ENCODE measurements at places on chromosomes 6 and 20.
A peak's percentile ranks its signal among the peaks of the same experiment; 100 is the strongest.

DNA sequence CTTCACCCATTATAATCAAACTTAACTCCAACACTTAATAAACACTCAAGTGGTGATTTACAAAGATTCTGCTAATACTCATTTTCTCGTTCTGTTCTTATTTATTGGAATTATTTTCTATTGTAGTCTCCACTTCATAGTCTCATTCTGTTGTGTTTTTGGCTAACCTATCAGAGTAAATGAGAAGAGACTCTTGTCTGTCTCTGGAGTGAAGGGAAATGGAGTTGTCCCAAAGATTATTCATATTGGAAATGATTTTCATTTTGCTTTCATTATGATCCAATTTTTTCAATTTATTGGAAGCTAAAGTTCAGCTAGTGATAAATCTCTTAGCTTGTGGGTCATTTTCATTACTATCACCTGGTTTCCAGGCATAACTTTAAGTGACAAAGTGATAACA is 454.9 kb upstream of the JAG1 start:
- DNase-seq = no peak

- DNase-seq = no peak
Observed at GRCh38 chr6:119134752-119135151, 56.3 kb upstream of the FAM184A start.

DNA sequence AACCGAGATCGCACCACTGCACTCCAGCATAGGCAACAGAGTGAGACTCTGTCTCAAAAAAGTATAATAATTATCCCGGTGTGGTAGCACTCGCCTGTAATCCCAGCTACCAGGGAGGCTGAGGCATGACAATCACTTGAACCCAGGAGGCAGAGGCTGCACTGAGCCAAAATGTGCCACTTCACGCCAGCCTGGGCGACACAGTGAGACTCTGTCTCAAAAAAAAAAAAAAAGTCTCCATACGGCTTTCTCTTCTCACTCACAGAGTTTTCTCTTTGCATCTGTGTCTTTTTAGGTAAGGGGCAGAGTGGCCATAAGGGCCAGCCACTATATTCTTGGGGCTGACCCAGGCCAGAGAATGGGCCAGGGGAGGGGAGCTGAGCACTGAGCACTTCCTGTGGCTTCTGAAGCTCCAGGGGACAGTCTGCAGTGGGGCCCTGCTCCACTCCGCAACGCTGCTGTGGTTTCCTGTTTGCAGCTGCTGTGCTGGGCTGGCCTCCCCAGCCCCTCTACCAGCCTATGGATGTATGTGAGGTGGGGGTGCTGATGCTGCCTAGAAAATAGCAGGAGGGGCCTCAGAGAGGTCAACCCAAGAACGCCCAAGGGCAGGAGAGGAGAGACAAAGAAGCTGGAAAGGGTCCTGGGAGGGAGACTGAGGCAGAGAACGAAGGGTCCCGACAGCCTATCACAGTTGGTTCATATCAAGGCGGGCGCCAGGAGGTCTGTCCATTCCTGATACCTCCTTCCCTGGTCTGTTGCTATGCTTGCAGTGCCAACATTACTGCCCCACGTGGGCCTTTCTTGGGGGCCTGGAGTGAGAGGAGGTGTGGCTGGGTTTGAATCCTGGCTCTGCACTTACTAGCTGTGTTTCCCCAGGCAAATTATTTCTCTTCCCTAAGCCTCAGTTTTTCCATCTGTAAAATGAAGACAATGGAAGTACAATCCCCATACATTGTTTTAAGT is 16.0 kb downstream of the SLA2 start:
- peak; percentile 57 for DNase-seq

DNA sequence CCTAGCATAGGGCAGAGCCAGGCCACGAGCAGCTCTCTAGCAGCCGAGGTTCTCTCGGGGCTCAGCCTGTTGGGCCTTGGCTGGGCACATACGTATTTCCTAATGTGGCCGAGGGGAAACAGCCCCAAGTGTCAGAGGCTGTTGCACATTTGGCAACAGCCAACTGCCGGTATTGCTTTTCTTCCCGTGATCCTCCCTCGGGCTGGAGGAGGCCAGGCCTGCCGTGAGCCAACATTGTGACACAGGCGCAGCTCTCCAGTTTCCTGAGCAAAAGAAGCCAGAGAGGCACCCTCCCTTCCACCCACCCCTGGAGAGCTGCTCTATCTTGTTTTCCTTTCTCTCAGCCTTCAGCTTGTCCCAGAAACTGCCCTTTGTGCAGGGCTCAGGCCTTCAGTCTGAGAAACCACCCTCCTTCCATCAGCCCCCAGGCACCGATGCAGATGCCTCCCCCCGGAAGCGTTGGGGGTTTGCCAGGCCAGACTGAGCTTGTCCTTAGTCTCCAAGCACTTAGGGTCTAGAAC is 5.1 kb upstream of the BPI start:
- no peak for DNase-seq

DNA sequence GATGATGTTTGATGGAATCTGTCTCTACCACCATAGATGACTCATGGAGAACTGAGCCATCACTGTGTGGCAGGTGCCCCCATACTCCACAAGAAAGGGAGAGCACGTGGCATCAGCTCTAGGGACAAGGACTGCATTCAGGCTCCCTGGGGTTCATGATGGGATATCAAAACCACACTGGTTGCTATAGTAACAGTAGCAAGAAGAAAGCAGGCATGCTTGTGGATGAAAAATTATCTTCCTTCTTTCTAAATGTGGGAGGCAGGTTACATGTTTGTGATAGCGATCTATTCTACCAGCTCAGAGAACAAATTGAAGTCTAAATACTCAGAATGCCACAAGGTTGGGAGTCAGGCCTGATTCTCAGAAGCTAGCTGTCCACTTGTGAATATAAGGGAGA is 224.2 kb downstream of the ARHGAP18 start:
- no peak for DNase-seq

DNA sequence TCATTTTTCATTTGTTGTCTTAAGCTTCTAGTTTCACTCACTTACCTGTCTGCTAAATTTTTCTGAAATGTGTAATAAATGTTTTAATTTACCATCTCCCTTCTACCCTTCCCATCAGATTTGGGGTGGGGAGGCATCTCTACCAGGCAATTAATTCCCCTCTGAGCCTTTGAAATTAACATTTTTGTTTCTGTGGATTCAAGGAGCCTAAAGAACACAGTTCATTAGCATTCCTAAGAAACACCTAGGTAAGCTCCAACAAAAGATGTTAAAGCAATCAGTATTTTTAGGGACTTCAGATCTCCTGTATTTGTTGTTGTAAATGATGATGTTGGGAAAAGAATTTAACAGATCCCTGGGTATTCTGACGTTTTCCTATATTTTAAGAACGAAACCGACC is 6.6 kb downstream of the TOP1 start:
- no peak for DNase-seq

- no peak for DNase-seq
Observed at GRCh38 chr20:24834310-24834709, 114.8 kb upstream of the CST7 start.

DNA sequence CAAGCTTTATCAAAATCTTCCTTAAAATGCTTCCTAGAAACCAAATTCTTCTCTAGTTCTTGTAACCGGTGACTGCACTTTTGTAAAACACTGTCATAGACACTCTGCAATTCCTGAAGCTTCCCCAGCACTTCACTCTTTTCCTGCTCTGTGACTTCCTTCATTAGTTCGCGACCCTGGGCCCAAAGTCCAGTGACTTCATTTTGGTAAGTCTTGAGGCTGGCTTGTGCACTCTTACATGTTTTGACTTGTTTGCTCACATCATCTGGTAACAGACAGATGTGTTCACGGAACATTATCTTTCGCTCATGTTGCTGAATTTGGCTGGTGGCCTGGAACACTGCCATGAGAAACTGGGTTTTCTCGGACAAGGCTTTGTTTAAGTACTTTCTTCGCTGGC is 306.2 kb downstream of the SYNE1 start:
- DNase-seq = no peak

DNA sequence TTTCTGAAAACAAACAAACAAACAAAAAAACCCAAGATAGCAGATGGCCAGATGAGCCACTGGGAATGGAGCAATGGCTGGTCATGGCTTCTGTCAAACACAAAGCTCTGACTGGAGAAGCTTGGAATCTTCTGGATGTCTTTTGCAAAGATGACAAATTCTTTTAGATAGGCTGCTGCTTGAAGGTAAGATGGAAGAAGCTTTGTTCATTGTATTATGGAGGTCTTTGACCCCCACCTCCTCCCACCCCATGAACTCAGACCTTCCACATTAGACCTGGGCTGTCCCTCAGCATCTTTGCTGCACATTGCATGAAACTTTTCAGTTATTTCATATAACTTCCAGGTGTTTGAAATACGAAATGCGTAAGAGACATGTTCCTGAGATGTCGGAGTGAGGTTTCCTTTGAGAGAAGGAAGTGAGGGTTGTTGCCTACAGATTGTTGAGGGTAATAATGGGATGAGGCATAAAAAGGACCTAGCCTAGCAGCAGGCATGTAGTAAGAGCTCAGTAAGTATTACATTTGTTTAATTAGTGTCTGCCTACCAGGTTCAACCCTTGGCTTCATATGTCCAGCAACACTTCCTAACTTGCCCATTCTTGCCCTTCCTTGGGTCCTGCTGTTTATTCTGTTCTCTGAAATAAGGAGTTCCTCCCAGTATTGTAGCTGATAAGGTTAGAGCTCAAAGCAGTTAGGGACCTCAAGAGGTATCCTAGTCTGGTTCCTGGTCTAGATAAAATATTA is 51.4 kb upstream of the IER3 start:
- no peak for DNase-seq

- DNase-seq = no peak
Observed at GRCh38 chr6:168660400-168660945, 219.5 kb downstream of the SMOC2 start.

DNA sequence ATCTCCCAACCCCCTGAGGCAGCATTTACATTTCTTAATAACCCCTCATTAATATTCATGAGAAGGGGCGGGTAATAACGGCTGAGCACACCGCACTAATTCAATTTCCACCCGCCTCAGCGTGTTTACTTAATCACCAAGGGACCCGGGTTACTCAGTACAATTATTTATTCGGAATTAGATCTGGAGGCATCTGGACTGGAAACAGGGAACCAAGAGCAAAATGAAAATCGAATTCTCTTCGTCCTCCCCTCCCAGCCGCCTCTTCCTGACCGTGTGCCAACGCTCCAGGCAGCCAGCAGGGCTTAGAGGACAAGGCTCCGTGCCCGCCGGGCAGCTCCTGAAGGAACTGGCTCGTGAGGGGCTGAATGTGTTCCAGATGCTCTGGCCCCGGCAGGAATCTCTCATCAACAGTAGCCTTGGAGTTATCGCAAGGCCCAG is 23.5 kb upstream of the CTNNBL1 start:
- DNase-seq = no peak

GRCh38 chr6:107140581-107140980 is 25.3 kb upstream of the BEND3 start:
- DNase-seq = no peak

GRCh38 chr20:55893031-55893430 is 112.3 kb downstream of the CBLN4 start:
- DNase-seq = no peak

DNA sequence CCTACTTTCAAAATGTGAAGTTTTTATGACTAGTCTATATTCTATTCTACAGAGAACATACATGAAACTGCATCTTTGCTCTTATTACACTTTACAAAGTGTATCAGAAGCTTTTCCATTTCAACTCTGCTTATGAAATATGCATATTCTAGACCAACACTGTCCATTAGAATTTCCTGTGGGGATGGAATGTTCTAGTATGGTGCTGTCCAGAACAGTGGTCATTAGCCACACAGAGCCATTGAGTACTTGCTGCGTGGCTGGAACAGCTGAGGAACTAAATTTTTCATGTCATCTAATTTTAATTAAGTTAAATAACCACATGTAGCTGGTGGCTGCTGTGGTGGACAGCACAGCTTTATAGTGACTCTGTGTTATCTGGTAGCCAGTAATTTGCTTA is 105.9 kb upstream of the PDE10A start:
- no peak for DNase-seq
